Hematopoietic multipotent progenitor cell treated with erythropoietin and hydrocortisone succinate and interleukin-3 and kit ligand, for 15 days (in vitro differentiated cells): ENCODE measurements at places on chromosomes 16 and 17.

DNA sequence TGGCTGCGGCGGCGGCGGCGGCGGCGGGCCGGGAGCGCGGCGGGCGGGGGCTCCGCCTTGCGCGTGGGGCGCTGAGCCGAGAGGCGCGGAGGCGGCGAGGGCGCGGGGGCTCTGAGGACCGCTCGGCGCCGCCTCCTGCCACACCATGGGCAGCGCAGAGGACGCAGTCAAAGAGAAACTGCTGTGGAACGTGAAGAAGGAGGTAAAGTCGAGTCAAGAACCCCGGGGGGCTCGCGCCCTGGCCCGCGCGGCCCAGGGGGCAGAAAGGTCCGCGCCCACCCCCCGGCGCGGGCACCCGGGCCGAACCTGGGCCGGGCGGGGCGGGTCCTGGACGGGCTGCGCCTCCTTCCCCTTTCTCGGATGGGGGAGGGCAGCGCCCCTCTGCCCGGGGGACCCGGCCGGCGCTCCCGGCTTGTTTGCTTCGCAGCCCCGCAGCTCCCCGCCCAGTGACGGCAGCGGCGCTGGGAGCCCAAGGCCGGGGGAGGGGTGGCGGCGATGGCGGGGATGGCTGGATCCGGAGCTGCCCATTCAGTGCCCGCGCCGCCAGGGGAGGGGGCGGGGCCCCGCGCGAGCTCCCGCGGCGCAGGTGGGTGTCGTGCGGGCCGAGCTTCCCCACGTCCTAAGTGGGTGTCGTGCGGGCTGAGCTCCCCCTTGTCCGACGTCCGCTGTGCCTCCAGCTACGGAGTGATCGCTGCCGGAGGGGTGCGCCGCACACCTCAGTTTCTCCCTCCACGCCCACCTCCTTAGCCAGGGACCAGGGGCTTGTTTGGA, 428 bp downstream of the SGSM2 start:
- no peak for DNase-seq

GRCh38 chr17:34850023-34850422, 111.2 kb downstream of the CCT6B start:
- no peak for DNase-seq

DNA sequence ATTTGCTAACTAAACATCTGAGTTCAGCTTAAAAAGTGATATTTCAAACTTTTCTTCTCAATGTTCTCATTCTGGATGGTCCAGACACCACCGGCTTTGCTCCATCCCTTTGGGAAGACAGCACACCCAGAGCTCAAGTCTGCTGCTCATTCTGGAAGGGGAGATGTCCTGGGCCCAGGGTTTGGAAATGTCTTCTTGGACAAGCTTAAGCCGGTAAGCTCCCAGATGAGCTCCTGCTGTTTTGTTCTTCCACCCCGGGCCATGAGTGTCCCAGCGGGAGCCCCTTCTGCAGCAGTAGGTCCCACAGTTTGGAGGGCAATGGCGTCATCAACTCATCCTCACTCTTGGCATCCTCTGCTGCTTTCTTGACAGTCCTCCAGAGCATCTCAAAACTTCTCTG, 105.2 kb downstream of the TMEM100 start:
- DNase-seq, result no peak

- DNase-seq, result no peak
These were observed 40.5 kb downstream of the DHRS7B start for GRCh38 chr17:21167303-21167702.

DNA sequence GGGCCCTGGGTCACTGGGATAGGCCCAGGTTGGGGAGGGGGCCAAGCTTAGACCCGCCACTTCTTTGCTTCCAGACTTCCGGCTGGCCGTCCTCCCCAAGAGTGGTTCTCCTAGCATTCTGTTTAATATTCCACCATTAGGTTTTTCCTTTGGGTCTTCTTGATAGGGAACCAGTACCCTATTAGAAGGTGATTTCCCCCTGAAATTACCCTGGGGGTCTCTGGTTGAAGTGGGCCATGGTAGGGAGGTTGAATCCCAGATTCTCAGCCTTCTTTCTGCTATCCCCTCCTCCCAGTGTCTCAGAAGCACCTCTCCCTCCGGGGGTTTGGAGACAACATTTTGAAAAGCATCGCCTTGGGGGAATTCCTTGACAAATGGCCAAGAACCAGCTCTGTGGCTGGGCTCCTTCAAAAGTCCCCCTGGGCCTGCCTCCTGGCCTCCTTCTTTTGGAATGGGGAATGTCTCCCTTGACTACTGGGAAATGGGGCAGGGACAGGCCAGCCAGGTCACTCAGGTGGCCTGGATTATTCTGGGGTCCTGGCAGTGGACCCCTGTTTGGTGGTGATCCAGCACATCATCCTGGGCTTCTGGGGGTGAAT, 5.7 kb downstream of the LASP1 start:
- no peak for DNase-seq

- DNase-seq, result no peak
These were observed 39.8 kb downstream of the ABCA5 start for GRCh38 chr17:69287168-69287567.

DNA sequence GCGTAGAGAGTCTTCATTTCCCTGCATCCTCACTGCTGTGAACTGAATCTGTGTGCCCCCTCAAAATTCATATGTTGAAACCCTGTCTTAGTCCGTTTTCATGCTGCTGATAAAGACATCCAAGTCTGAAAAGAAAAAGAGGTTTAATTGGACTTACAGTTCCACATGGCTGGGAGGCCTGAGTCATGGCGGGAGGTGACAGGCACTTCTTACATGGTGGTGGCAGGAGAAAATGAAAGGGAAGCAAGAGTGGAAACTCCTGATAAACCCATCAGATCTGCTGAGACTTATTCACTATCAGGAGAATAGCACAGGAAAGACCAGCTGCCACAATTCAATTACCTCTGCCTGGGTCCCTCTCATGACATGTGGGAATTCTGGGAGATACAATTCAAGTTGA, 3.1 kb upstream of the CCDC42 start:
- no peak for DNase-seq

DNA sequence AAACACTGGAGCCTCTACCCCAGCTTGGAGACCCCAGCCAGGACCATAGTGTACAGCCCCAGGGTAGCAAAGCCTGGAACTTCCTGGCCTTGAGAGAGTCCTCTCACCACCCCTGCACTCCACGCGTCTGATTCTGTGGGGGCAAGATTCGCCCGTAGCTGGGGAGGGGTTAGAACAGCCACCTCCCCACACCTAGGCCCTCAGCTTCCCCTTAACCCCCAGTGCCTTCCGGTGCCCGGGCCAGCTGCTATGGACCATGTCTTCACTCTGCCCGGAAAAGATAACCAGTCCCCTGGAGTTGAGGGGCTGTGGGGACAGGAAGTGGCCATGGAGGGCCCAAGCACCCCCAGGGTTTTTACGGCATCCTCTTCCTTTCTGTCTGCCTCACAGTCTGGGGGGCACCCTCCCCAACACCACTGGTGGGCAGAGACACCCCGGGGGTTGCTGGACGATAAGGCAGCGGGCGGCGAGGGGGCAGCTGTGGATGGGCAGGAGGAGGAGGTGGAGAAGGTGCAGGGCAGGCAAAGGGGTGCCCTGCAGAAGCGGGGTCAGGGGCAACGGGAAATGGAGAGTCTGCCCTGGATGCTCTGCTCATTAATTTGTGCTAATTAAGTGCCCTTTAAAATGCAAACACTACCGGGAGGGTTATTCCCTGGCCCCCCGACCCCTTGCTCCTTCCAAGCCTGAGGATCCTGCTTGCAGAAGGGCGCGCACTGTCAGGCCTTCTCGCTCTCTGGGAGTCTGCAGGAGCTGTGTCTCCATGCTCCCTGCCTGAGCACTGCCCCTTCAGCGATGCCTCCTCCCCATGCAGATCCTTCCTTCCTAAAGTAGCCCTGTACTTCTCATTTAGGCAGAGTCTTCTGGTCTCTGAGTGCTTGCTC, 2.4 kb downstream of the PRSS27 start:
- no peak for DNase-seq

GRCh38 chr17:65931246-65932149, 260.4 kb downstream of the CEP112 start:
- no peak for DNase-seq

DNA sequence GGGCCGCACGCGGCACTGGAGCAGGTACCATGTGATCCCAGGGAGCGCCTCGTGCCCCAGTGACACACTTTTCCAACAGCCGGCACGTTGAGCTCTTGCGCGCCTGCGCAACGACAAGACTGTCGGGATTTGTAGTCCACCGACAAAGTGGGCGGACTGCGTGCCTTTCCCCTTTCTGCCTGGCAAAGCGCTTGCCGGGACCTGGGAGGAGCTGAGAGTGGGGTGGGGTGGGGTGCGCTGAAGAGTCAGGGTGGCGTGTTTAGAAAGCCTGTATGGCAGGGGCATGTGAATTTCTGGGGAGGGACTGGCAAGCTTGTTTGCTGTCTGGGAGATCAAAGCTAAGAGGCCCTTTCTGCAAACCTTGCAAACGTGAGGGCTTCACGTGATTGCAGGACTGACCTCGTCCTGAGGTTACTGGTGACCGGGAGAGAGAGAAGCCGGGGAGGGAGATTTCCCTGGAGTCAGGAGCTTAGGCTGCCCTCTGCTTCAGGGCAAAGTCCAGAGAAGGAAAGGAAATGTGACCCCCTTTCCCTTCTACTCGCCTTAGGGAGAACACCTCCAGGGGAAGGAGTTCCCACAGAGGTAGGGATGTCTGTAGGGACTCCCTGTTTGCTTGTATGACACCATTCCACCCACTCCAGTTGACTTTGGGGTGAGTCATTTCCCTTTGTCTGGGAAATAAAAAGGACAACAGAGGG, 429 bp upstream of the NR1D1 start:
- peak; percentile 91 for DNase-seq

- DNase-seq, result no peak
These were observed 45.7 kb upstream of the KPNB1 start for GRCh38 chr17:47603830-47604597.

DNA sequence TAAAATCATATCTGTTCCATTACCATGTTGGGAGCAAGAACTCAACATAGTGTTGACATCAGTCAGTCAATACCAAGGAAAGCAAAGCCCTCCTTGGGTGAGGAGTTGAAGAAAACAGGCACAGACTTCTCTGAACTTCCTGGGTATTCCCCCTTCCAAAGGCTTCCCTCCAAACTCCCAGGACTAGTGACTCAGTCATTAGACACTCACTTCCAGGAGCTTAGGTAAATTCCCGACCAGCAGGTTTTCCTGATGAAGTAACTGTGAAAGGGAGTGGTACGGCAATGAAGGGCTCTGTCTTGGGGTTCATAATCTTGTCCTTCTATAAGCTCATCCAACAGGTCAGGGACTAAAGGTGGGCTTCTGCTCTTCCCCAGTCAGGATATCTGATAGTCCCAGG, 293.8 kb upstream of the AXIN2 start:
- no peak for DNase-seq

DNA sequence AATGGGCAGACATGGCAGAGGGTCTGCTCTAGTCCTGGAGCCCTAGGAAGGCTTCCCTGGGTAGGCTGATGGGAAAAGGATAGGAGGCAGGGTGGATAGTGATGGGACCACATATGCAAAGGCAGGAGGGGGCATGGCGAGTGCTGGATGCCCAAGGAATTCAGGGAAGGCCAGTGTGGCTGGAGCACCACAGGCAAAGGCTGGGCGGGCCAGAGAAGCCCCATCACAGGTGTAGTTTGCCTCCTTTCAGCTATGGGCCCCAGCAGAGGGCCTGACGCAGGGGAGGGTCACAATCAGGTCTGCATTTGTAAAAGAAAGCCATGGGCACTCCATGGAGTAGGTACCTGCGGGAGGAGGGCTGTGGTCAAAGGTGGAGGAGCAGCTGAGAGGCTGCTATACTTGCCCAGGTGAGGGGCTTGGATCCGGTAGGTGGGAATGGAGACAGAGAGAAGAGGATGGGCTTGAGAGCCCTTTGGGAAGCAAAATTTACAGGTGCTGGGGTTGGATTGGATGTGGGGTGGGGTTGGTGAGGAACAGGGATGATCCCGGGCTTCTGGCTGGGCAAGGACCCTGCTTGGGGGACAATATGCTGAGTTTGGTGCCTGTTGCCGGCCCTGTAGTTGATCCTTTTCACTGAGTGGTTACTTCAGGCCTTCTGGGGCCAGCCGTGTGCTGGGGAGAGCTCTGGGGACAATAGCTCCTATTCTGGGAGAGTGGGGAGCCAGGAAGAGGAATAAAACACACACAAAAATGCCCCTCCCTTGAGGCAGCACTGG, 6.5 kb upstream of the COL1A1 start:
- no peak for DNase-seq

- DNase-seq, result no peak
These were observed 76.1 kb downstream of the FTO start for GRCh38 chr16:53780051-53780450.

DNA sequence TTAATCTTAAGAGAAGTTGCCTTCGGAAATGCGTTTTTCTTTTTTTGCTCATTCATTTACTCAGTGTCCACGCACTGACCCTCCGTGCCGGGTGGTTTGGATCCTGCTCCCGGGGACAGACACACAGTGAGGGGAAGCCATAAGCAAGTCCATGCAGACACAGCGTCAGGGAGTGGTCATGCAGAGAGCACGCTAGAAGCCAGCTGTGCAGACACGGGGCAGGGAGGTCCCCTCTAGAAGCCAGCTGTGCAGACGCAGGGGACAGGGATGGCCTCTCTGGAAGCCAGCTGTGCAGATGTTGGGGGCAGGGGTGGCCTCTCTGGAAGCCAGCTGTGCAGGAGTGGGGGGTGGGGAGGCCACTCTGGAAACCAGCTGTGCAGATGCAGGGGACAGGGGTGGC, 4.8 kb downstream of the GAA start:
- DNase-seq, result no peak

- no peak for DNase-seq
These were observed 31.6 kb upstream of the RMI2 start for GRCh38 chr16:11313493-11314308.

DNA sequence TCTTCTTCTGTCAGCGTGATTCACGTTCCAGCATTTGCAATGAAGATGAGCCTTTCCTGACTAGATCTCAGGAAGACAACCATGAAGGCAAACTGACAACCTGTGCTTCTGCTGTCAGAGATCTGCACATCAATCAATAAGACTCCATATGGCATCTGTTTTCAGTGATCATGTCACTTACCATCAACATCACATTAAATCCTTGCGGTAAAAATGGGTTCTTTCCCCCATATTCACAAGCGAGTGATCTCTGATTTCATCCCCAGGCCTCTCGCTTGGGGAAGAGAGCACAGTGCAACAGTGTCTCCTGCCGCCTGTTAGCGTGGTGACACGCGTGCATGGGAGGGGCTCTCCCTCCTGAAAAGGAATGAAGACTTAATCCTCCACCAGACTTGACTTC, 11.1 kb downstream of the NACA2 start:
- DNase-seq, result no peak

GRCh38 chr17:59423137-59423724, 91.8 kb downstream of the YPEL2 start:
- no peak for DNase-seq

GRCh38 chr16:30429418-30429677, 482 bp downstream of the DCTPP1 start:
- no peak for DNase-seq

GRCh38 chr17:76833034-76833644, 35.1 kb upstream of the MGAT5B start:
- DNase-seq, result no peak

- DNase-seq, result no peak
These were observed 45.4 kb upstream of the HSBP1 start for GRCh38 chr16:83762141-83762991.

GRCh38 chr16:66238696-66239095, 127.8 kb upstream of the CDH5 start:
- no peak for DNase-seq

- DNase-seq, result peak; percentile 33
These were observed 14.6 kb downstream of the SREBF1 start for GRCh38 chr17:17822189-17822588.
